ENCODE measurements at places on chromosomes 5 and 9.

DNA sequence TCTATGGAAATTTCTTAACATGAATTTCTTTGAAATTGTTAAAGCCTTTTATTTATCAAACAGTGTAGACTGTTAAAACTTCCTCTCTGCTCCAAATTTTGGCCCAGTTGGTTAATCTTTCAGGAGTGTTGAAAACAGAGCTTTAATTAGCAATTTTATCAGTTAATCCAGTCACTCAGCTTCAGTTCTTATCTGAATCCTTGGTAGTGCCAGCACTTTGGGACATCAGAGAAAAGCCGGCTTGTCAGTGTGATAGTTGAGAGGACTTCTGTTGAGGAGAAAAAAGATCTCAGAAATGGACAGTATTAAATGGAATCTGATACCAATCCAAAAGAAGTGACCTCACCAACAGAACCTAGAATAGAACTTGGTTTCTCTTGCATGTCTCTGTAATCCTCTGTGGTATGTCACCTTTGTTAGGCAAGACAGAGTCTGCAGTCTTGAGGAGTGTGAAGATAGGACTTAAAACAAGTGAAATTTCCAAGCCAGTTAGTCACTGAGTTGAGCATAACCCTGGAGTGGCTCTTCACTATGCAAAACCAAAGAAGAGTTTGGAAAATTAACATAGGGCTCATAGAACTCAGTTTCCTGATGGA, 251.8 kb downstream of the NNT start:
- DNase-seq, result no peak

- DNase-seq, result no peak
Observed at GRCh38 chr5:10485142-10485795, 43.6 kb downstream of the ROPN1L start.

GRCh38 chr9:107925749-107926297, 436.3 kb upstream of the KLF4 start:
- DNase-seq, result no peak

DNA sequence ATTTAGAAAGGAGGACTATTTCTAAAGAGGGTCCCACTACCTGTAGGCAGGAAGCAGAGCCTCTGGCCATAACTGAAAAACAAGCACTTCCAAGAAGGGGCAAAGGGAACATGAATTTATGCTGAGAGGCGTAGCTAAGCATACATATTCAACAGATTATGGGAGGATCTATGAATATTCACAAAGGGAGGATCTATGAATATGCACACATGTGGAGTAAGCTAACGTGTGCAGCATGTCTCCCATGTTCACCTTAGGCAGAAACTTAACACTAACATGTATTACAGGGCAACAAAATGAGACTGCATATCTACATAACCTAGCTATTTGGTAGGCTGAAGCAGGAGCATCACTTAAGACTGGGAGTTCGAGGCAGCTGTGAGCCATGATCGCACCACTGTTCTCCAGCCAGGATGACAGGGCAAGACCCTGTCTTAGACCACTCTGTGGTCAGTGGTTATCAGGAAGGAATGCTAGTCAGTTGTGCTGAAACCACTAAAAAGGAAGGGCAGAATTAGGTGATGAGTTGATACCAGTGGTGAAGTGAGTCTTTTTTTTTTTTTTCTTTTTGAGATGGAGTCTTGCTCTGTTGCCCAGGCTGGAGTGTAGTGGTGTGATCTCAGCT, 20.8 kb downstream of the FXN start:
- DNase-seq, result no peak

- DNase-seq, result no peak
Observed at GRCh38 chr5:160699301-160699700, 152.7 kb downstream of the ATP10B start.
